ENCODE measurements at places on chromosomes 1 and 21.

- no peak for DNase-seq
These were observed 5.5 kb downstream of the C2CD2 start for GRCh38 chr21:41948078-41948895.

GRCh38 chr1:78048446-78048845 is 2.7 kb downstream of the GIPC2 start:
- no peak for DNase-seq

DNA sequence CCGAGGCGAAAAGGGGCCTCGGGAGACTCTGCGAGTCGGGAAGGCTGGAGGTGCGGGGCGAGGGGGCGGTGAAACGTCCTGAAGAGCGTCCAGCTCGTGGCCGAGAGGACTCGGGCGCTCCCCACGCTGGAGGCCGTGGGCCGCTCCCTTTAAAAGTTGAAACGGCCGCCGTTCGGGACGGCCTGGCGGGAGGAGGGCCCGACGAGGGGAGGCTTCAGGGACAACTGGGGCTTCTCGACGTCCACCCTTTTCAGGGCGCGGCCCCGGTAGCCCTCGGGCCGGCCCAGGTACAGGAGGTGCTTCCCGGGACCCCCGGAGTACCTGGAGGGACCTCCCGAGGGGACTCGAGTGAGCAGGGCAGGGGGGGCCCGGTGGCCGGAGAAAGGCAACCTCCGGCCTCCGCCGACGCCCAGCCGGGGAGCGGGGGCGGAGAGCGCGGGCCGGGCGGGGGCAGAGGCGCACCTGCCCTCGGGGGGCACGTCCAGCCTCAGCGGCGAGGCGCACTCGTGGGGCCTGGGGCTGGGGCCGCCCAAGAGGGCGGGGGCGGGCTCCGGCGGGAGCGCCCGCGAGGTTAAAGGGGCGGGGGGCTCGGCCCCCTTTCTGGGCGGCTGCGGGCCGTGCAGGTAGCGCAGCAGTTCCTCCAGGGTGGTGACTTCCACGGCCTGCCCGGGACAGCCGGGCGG is 14.0 kb downstream of the SEMA6C start:
- no peak for DNase-seq

GRCh38 chr1:66282891-66283621 is 250.9 kb upstream of the SGIP1 start:
- no peak for DNase-seq

GRCh38 chr1:221069178-221069903 is 190.1 kb downstream of the HLX start:
- DNase-seq = no peak

- DNase-seq = peak; percentile 77
These were observed at the start of gene IFI16 for GRCh38 chr1:159009704-159010361. IFI16 (plus strand) TSS chr1:159009907; CDS start chr1:159014681, 4,774 bp downstream.

GRCh38 chr1:102435483-102435882 is 438.8 kb upstream of the OLFM3 start:
- no peak for DNase-seq

DNA sequence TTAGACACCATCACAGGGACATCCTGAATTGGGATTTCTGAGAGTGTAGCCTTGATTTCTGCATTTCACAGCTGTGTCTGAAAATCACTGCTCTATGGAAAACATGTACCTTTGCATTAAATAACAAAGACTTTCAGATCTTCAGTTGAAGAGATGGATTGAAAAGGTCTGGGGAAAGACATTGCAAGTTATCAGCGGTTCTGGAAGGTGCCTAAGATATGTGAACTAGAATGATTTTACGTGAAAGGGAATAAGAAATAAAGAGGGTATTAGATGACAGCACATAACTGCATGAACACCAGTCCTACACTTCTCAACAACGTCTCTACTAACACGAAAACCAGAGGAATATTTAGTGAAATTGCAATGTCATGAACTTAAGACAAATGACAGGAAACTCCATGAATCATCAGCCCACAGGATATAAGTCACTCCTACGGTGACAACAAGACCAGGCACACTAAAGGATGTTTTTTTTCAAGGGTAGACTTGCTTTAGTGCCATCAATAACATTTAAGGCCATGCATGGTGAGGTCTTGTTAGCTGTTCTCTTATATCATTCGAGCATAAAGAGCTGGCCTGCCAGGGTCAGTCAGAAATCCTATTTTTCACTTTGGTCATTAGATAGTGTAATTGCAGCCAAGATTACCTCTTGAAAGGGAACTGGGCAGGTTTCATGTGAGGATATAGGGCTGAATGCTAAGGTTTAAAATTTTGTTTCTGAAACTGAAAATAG is 283.1 kb downstream of the GRIK1 start:
- DNase-seq = peak; percentile 4

- peak; percentile 28 for DNase-seq
These were observed 49.4 kb upstream of the KIAA1614 start for GRCh38 chr1:180863158-180863775.

- no peak for DNase-seq
These were observed 24.1 kb upstream of the MNDA start for GRCh38 chr1:158806916-158807536.

- DNase-seq = no peak
These were observed 380.5 kb upstream of the BRINP3 start for GRCh38 chr1:190858140-190858539.

GRCh38 chr1:8986814-8987190 is 39.4 kb downstream of the SLC2A7 start:
- DNase-seq = no peak

DNA sequence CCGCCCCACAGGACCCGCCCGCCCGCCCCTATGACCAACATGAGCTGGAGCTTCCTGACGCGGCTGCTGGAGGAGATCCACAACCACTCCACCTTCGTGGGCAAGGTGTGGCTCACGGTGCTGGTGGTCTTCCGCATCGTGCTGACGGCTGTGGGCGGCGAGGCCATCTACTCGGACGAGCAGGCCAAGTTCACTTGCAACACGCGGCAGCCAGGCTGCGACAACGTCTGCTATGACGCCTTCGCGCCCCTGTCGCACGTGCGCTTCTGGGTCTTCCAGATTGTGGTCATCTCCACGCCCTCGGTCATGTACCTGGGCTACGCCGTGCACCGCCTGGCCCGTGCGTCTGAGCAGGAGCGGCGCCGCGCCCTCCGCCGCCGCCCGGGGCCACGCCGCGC is 7.9 kb upstream of the IBA57 start:
- DNase-seq = no peak

- no peak for DNase-seq
These were observed 53.2 kb downstream of the SLC9A1 start for GRCh38 chr1:27101696-27102095.

GRCh38 chr1:175494011-175494554 is 249.3 kb downstream of the TNR start:
- DNase-seq = no peak

DNA sequence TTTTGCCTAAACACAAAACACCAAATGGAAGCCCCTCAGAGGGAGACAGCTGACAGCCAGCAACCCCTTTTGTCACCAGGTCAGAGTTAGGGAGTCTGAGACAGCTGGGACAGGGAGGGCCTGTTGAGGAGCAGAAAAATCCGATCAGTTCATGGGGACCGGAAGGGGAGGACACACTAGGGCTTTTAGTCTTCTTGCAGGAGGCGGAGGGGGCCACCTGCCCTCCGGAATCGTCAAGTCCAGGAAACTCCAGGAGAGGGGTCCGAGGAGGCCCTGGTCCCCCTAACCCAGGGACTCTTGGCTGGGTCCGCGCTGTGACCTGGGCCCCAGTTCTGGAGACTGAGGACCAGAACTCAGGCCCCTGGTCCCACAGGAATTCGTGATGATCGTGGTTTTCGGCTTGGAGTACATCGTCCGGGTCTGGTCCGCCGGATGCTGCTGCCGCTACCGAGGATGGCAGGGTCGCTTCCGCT is 34.2 kb downstream of the KCNQ4 start:
- DNase-seq = no peak

- DNase-seq = no peak
These were observed at the start of gene MIXL1 for GRCh38 chr1:226223157-226223785. MIXL1 (plus strand) TSS chr1:226223664; CDS start chr1:226223682, 18 bp downstream.

GRCh38 chr1:92194511-92194910 is 23.2 kb upstream of the C1orf146 start:
- DNase-seq = no peak
